ENCODE measurements at places on chromosomes 4 and X.

- DNase-seq: no peak
Observed at GRCh38 chrX:119094819-119095218, 22.0 kb downstream of the CT47C1 start.

- DNase-seq: no peak
Observed at GRCh38 chr4:149238097-149238496, 577.5 kb downstream of the IQCM start.

DNA sequence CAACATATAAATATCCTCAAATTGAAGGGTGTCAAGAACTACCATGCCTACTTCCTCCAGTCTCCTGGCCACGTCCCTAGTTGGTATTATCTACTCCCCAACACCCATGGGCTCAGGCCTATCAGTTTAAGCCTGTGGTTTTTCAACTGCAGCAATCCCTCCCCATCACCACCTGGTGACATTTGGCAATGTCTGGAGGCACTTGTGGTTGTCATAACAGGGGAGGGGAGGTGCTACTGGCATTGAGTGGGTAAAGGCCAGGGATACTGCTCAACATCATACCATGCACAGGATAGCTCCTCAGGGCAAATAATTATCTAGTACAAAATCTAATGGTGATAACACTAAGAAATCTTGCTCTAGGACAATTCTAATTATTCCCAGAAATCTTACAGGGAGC is 95.3 kb downstream of the COMMD8 start:
- no peak for DNase-seq

GRCh38 chr4:37928426-37929416 is 31.5 kb upstream of the PTTG2 start:
- peak; percentile 43 for DNase-seq

GRCh38 chr4:170124406-170124805 is 34.6 kb upstream of the AADAT start:
- no peak for DNase-seq

DNA sequence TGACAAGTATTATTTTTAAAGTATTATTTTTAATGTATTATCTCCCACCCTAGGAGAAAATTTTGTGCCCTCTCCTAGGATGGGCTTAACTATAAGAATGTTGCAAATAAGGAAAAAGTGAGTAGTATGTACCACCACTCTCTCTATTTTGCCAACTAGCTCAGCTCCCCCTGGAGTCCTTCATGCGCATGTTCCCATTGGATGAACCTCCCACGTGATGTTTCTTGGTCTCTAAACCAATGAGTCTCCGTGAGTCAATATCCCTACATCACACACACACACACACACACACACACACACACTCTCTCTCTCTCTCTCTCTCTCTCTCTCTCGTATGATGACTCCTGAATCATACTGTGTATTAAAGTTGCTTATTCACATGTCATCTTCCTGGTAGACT is 129.7 kb upstream of the ZFP42 start:
- peak; percentile 17 for DNase-seq

- no peak for DNase-seq
Observed at GRCh38 chr4:93870876-93871458, 42.4 kb downstream of the ATOH1 start.

DNA sequence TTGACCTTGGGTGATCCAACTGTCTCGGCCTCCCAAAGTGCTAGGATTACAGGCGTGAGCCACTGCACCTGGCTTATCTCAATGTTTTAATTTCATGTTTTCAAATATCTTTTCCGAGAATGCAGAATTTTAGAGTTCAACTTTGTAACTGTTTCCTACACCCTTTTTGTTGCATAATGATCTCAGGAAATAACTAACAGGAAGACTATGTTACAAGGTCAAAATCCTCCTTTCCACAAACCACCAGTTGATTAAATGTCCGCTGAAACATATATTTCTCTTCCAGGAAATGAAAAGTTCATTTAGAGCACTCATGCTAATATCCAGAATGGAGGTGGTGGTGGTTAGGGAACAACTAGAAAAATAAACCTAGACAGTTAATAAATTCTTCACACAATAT is 377.8 kb downstream of the PPP4R3C start:
- no peak for DNase-seq

- DNase-seq: no peak
Observed at GRCh38 chr4:120829113-120829831, 93.3 kb downstream of the PRDM5 start.

GRCh38 chrX:138858951-138859350 is 147.4 kb upstream of the FGF13 start:
- peak; percentile 1 for DNase-seq
